ENCODE measurements at places on chromosomes 4 and X. TPM values are rescaled to one million over a fixed set of nuclear protein-coding genes. Genes with fewer than 3 reads are reported as not detected.

The SORBS2 gene
- total RNA-seq: 4.8 TPM

The SCRG1 gene
- 0.35 TPM for total RNA-seq

The ARR3 gene
- not detected for total RNA-seq

The ITIH6 gene
- not detected for total RNA-seq

The WNK3 gene
- total RNA-seq: 0.15 TPM

The BMP3 gene
- total RNA-seq: under 0.01 TPM

Measured in smooth muscle cell of the coronary artery (primary cell).